ENCODE measurements at places on chromosomes 2 and 18.

DNA sequence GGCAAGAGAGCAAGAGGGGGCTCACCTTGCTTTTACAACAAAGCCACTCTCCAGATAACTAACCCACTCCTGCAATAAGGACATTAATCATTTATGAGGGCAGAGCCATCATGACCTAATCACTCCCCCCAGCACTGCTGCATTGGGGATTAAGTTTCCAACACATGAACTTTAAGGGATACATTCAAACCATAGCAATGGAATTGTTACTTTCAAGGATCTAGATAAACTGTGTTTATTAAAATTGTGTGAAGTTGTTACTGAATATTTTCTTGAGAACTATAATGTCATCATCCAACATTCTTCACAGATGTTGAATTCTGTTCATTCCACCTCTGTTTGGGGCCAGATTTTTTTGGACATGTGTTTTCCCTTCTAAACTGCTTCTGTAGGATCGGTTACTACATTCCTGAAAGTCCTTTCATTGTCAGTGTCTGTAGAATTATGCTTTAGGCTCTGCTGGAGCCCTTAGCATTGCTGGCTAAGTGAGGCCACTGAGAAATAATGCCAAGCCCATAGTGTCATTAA lies 50.4 kb downstream of the SPATS2L start:
- no peak for DNase-seq

GRCh38 chr18:46055838-46056230 lies 16.2 kb downstream of the PSTPIP2 start:
- DNase-seq: no peak

- DNase-seq: no peak
Measured at GRCh38 chr2:120626566-120626965, 109.1 kb upstream of the GLI2 start.

DNA sequence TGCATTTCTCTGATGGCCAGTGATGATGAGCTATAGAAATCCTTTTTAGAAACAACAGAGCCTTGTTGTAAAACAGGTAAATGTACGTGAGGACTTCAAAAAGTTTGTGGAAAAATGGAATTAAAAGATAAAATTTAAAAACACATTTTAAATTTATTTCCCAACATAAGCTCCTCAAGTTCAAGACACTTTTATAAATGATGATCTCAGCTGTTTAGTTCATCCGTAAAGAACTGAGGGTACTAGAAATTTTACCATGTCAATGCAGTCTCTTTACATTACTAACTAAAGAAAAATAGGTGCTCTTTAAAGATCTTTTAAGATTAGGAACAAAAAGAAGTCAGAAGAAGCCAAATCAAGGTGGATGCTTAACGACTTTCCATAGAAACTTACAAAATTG lies 52.5 kb downstream of the MSH2 start:
- DNase-seq: no peak

DNA sequence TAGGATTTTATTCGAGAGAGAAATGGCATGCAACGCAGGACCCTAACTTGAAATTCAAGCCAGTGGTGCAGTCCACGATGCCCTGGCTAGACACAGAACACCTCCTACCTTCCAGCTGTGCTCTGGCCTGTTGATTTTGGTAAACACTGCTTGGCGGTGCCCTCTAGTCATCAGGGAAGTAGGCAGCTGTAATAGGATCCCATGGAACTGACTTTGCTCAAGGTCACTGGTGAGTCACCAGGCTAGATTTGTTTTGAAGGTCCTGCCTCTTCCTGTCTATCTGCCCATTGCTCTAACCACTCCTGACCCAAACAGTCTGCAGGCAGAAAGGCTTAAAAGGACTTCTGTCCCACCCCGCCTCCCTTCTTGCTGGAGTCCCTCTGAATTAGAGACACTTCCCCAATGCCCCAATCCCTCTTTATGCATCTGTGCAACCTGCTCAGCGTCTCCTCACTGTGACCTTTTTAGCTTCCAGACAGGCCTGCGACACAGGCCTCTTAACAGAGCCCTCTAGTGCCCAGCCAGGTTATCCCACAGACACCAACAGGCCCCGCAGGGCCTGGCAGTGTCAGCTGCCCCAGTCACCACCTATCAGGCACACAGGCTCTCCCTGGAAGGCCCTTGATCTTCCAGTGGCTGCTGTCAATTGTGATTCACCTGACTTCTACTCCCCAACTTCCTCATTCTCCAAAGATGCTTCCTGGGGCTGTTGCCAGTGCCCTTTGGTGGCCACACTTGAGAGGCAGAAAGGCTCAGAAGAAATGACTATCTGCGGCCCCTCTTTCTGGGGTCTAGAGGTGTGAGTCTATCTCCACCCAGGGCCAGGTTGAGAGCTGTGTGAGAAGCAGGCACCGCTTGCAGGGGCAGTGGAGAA lies 5.2 kb downstream of the TMEM127 start:
- DNase-seq: peak; percentile 51

DNA sequence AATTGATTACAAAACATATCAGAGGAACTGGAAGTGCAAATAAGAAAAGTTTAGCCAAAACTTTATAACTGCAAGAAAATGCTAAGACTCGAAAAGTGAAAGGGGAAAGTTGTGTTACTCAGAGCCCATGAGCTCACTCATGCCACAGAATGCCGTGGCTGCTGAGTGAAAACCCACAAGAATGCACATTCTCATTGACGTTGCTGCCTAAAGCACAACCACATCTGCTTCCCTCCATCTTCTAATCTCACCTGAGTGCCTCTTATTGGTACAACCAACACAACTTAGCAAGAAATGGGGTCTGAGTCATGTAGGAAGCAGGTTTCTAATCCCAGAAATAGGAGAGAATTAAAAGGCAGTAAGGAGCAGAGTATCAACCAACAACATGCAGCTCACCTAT lies 259.7 kb downstream of the LNPK start:
- DNase-seq: no peak

DNA sequence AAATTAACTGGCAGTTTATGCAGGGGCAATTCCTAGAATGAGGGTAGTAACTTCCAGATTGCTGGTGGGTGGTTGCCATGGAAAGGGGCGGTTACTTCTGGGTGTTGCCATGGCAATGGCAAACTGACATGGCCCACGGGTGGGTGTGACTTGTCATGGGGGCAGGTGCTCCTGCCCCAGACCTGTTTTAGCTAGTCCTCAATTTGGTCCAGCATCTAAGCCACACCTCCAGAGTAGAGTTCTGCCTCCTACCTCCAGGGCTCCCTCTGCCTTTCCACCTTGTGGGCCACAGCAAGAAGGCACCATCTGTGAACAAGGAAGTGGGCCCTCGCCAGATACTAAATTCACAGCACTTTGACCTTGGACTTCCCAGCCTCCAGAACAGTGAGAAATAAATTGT lies 148.7 kb downstream of the TFCP2L1 start:
- DNase-seq: no peak

- no peak for DNase-seq
Measured at GRCh38 chr18:75261430-75262223, 51.0 kb downstream of the TSHZ1 start.

DNA sequence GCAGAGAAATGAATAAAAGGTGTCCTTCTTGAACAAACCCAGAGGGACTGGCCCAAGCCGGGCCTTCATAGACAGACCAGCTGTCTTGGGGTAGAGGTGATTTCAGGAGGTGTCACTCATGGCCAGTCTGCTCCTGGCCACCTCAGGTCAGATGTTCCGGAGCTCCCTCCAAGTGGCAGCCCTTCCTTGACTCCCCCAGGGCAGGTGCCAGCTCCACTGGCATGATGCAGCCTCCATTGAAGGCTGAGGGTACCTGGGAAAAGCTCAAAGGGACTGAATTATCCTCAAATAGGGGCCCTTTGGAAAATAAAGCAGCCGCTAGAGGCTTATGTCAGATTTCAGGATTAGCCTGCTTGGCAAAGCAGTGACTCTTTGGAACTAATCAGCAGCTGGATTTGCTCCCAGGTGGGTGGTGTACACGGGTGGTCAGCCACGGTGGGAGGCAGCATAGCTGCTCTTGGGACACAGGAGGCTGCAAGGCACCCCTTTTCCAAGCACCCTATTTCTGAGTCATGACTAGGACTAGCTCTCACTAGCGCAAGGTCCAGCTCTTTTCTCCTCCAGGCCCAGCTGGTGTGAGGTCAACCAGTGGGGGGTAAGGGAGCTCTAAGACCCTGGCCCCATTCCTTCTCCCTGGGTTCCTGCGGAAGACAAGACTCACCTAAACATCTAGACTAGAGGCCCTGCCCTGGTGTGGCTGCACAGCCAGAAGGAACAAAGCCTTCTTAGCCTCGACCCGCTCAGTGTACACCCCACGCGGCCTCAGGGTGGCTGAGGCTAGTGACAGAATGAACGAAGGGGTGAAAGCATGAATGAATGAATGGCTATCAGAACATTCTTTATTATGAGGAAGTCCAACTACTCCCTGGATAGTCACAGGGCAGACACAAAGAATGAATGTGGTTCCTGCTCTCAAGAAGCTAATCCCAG lies 29.3 kb downstream of the HS1BP3 start:
- DNase-seq: no peak

- DNase-seq: peak; percentile 90
Measured at GRCh38 chr2:231674587-231675338, 33.6 kb upstream of the PTMA start.

- DNase-seq: no peak
Measured at GRCh38 chr2:18356676-18357075, 203.8 kb downstream of the RDH14 start.

DNA sequence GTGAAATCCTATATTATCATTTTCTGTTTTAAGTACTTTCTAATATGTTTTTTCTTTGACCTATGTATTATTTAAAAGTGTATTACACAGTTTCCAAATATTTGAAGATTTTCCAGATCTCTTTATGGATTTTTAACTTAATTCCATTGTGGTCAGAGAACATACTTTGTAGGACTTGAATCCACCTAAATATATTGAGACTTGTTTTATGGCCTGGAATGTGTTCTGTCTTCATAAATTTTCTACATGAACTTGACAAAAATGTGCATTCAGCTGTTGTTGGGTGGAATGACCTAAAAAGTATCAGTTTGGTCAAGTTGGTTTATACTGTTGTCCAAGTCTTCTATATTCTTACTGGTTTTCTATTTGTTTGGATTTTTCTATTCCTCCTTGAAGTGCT lies 33.8 kb upstream of the TMEM247 start:
- no peak for DNase-seq

- DNase-seq: no peak
Measured at GRCh38 chr2:12587729-12588522, 128.8 kb upstream of the TRIB2 start.

GRCh38 chr2:145088756-145089155 lies 568.8 kb upstream of the ZEB2 start:
- no peak for DNase-seq

- DNase-seq: no peak
Measured at GRCh38 chr2:222608081-222608480, 47.8 kb downstream of the FARSB start.

- no peak for DNase-seq
Measured at GRCh38 chr18:75201282-75202270, 7.4 kb downstream of the PTGR3 start.

- DNase-seq: no peak
Measured at GRCh38 chr2:7685342-7686015, 768.3 kb downstream of the RNF144A start.

DNA sequence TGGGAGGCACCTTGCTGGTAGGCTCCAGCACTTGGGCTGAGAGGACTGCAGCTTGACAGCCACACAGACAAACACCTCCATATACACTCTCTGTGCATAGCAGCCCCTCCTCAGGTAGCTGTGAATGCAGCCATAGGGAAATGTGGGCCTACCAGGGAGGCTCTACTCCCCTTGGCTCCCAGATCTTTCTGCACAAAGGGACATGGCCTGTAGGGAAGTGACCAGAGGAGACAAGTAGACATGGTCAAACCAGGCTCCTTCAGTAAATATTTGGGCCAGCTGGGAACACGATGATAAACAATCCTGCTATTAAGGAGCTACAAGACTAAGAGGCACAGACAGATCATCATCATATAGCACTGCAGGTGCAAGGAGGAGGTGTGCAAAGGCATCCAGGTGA lies 35.9 kb upstream of the PDCL3 start:
- DNase-seq: no peak

- DNase-seq: peak; percentile 90
Measured at GRCh38 chr2:152335016-152335725, at the start of gene FMNL2. Gene FMNL2 (plus strand): TSS chr2:152335174.

DNA sequence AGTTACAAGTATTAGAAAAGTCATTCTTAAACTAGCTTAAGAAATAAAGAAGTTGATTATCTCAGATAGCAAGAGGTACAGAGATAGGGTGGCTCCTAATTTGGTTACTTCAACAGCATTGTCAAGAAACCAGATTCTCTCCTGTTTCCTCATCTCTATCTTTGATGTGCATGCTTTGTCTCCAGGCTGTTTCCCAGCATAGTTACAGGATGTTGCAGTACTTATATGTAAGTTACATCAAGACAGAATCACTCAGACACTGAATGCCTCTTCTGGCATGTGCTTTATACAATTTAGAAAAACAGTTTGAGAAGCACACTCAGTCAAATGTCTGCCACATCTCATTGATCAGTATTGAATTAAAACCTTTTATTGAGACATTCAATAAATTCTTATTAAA lies 189.5 kb upstream of the UBE2E3 start:
- DNase-seq: no peak

GRCh38 chr18:45608400-45608799 lies 6.9 kb upstream of the SLC14A2 start:
- DNase-seq: no peak

DNA sequence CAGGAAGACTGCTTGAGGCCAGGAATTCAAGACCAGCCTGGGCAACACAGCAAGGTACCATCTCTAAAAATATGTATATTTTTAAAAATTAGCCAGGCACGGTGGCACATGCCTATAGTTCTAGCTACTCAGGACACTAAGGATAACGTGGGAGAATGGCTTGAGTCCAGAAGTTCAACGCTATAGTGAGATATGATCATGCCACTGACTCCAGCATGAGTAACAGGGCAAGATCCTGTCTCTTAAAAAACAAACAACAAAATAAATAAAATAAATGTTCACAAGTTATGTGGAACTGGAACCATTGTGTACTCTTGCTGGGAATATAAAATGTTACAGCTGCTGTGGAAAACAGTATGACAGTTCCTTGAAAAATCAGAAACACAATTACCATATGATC lies 47.2 kb downstream of the USP34 start:
- no peak for DNase-seq

DNA sequence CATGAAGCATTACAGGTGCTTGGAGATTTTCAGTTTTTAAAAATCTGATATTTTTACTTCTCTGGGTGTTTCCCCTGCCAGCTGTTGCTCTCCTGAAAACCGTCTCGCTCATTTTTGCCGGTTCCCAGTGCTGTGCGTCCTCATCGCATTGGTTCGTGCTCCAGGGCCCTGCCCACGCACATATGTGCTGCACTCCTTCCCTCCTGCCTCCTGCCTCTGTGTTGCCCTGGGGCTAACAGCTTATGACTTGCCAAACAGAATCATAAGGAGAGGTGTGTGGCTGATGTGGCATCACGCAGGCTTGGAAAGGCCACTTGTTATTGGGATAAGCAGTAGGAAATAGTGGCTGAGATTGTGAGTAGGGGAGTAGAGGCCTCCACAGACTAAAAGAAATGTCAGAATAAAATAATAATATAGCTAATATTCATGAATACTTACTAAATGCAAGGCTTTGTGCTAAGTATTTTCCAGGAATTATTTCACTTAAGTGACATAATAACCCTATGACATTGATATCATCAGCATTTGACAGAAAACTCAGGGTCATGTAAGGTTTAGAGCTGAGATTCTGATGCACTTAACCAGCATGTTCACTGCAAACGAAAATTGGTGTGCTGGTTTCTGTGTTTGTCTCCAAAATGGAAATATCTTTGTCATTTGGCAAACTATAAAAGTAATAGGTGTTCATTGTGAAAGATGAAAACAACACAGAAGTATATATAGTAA lies 53.5 kb downstream of the SLC4A1AP start:
- DNase-seq: no peak
